ENCODE measurements at places on chromosomes 5 and 9. TPM values are rescaled to one million over a fixed set of nuclear protein-coding genes. Genes with fewer than 3 reads are reported as not detected.

Gene ALDH1A1
- 25.7 TPM for total RNA-seq

Gene DRD1
- total RNA-seq = not detected

Gene UBE2QL1
- 21.9 TPM for total RNA-seq

Gene HDHD3
- 10.5 TPM for total RNA-seq

Gene CDKN2AIPNL
- 45.7 TPM for total RNA-seq

Gene FOXD4L6
- total RNA-seq = not detected

Gene COL23A1
- total RNA-seq = 22.5 TPM

Gene TAF11L10
- not detected for total RNA-seq

Gene UGCG
- total RNA-seq = 12.8 TPM

Gene MLANA
- total RNA-seq = not detected

Gene WDR38
- total RNA-seq = not detected

DNA sequence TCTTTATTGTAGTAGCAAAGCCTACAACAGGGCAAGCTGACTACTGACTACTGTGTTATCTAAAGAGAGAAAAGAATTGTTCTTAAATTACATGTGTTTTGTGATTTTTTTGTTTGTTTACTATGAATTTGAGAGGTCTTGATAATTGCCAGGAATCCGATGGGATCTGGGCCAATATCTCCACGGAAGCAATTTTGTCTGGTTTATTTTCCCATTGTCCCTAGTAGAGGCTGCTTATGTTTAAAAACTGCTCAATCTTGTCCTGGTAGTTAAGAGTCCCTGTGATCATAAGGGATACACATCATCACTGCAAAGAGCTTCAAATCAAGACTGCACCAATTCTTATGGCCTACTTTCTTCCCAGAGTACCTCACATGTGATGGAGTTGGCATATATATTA is 94.4 kb downstream of the GLDC start:
- no peak for DNase-seq

- no peak for DNase-seq
Measured at GRCh38 chr9:4293293-4293941, 6.5 kb downstream of the GLIS3 start.

DNA sequence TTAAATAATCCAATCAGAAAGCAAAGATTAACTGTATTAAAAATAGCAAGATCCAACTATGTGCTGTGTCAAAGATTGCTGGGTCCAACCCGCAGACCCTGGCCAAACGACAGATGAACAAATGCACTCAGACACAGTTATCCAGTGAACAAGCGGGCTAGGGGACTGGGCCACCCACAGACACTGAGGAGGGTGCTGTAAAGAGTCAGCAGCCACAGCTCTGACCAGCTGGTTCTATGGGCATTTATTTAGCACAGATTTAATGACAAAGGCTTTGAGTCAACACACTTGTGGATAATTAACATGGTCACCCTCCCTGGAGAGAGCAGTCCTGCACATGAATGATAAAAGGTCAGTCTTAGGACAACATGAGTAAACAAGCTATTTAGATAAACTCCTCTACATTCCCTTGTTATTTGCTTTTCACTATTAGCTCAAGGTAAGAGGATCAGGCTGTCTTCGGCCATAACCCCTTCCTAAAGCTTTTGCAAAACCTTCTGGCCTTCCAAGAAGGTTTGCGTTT is 424.9 kb downstream of the HINT1 start:
- DNase-seq = no peak

- no peak for DNase-seq
Measured at GRCh38 chr9:120985819-120986222, 59.2 kb upstream of the TRAF1 start.

DNA sequence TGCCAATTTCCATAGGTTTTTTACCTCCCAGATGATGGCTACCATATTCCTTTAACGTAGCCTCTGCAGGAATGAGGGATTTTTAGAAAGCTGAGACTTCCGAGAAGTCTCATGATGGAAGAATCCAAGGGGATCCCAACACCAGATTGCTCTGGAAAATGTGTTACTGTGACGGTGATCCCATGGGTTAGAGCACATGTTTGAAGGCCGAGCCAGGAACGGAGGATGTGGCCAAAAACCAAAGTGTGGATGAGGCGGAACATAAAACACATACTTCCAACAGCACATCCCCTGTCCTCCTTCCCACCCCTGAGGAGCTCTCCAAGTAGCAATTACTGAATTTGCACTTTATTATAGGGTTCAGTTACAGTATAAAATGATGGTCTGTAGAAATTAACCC is 82.6 kb downstream of the GPR21 start:
- no peak for DNase-seq

GRCh38 chr5:74094782-74095108 is 468.7 kb downstream of the ARHGEF28 start:
- no peak for DNase-seq

DNA sequence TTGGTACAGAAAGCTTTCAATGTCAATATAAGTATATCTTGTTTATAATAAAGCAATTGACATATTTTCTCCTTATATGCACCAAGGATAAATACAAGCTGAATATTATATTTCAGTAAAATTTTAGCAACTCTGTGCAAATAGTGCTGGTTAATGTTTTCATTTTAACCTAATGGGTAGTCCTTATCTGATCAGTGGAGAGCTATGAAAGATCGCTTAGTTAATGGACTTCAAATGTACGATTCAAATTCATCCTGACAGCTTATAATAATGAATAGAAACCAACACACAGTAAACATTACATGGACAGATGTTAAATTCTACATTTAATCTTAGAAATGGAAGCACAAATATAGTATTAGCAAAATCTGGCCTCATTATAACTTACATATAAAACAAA is 1495.2 kb upstream of the C9orf72 start:
- no peak for DNase-seq

GRCh38 chr5:181069767-181070491 is 29.9 kb downstream of the BTNL9 start:
- DNase-seq = no peak

DNA sequence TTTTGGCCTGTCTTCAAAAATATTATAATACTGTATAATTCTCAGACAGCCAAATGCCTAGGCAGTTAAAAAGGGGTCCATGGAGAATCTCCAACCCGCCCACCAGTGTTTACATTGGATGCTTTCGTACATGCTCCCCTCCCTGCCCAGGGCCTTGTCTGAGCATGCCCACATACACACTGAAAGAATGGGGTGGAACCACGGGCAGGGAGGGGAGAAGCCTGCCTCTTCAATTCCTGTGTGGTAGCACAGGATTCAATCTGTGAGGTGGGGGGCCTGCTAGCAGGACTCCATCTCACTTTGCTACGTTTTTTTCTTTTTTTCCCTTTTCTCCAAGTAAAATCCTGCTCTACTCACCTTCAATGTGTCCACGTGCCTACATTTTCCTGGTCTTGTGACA is 314.7 kb upstream of the GRAMD2B start:
- no peak for DNase-seq

- no peak for DNase-seq
Measured at GRCh38 chr5:36153726-36154125, 1.8 kb downstream of the SKP2 start.

DNA sequence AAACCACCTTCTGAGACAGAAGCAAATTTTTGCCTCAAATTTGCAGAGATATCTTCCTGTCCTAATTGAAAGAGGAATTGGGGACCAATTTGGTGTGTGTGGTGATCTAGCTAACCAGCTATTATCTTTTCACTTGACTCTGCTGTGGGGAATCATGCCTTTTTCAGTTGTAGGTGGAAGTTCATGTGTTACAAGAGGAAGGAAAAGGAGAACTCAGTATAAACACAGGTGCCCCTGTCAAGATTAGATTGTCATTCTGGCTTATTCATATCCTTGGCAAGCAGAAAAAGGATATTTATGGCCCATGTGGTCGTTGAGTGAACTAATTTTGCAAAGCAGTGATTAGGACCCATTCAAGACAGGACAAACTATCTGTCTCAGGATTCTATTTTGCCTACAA is 336.8 kb upstream of the SLC30A5 start:
- no peak for DNase-seq

DNA sequence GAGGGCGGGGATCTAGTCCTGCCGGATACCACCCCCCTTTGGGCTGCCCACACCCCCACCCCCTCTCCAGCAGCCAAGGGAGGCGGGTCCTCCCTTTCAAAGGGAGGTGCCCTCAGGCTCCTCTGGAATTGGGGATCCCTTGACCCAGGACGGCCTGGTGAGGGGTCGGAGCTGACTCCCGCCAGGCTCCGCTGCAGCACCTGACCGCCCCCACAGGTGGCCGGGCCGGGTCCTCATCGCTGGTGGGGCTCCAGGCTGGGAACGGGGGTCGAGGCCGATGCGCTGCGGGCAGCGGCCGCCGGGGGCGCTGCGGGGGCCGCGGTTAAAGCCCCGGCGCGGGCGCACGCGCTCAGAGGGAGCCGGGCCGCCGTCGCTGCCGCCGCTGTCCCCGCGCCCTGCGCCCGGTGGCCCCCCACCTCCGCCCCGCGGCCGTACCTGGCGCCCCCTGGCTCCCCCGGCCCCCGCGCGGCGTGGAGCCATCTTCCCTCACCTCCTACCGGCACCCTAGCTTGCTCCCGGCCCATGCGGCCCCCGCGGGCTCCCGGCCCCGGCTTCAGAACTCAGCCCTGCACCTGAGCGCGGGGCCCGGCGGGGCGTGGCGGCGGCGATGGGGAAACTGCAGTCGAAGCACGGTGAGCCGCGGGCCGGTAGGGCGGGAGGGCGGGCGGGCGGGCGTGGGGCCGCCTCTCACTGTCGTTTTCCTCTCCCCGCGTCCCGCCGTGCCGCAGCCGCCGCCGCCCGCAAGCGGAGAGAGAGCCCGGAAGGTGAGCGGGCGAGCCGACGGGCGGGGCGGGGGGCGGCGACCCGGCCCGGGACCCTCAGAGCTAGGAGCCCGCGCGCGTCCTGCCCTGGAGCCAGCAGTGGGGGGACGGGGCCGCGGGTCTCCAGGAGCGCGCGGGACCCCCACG is at the start of gene NKD2:
NKD2 (plus strand) TSS at position 352 of the 908 bp plus-strand sequence; CDS start at position 608, 256 bp downstream.
- no peak for DNase-seq

- DNase-seq = no peak
Measured at GRCh38 chr9:35285731-35286130, 123.9 kb downstream of the UNC13B start.

- no peak for DNase-seq
Measured at GRCh38 chr9:36690412-36691168, 117.9 kb downstream of the MELK start.

DNA sequence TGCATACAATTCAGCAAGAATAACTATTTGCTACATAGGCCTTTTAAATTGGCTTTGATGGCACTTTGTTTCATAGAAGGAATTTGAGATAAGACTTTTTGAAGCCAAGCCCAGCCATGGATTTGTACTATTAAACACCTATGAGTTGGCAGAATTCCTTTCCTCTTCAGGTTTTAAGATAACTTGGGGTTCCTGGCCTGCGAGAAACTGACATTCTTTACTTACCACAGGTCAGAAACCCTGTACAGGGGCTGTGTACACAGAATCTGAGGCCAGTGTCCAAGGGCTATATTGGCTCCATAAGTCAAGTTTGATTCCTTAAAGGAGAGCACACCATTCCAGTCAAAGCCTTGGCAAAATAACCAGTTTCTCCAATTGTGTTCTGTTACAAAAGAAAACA is 10.8 kb upstream of the BTNL3 start:
- DNase-seq = no peak

DNA sequence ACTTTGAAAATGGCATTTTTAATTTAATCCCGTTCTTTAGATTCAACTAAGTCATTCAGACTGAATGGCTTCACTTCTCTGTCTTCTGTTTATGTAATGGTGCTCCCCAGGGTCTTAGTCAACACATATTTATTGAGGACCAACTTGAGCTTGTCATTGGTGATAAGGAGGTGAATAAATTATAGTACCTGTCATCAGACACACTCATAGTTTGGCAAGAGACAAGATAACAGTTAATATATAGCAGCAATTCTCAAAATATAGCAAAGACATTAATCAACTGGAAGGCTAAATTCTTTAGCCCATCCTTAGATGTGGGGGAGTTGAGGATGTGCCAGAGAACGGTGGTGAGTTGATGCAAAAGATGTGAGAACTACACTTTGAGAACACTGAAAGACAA is 78.4 kb downstream of the MACIR start:
- DNase-seq = no peak

GRCh38 chr9:91170951-91171350 is 190.8 kb downstream of the AUH start:
- DNase-seq = no peak
